ENCODE measurements at places on chromosomes 4 and X. TPM values are rescaled to one million over a fixed set of nuclear protein-coding genes. Genes with fewer than 3 reads are reported as not detected.

- DNase-seq: no peak
Observed at GRCh38 chr4:17197070-17197469, 298.6 kb upstream of the LDB2 start.

DNA sequence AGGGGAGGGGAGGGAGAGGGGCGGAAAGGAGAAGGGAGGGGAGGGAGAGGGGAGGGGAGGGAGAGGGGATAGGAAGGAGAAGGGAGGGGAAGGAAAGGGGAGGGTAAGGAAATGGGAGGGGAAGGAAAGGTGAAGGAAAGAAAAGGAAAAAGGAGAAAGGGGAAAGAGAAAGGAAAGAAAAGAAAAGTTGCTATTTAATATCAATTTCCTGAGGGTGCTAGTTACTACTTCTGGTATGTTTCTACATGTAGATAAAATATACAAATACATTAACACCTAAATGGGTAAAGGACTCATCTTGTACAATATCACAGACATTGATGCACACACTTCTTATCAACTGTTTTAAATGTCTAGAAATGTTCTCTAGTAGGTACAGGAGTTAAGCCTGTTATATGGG is 22.6 kb downstream of the ANXA5 start:
- no peak for DNase-seq

The FGF16 gene
- polyA plus RNA-seq: not detected

GRCh38 chr4:21888195-21888976 is 60.2 kb downstream of the KCNIP4 start:
- no peak for DNase-seq

- DNase-seq: no peak
Observed at GRCh38 chr4:150822407-150822806, 192.7 kb downstream of the LRBA start.

DNA sequence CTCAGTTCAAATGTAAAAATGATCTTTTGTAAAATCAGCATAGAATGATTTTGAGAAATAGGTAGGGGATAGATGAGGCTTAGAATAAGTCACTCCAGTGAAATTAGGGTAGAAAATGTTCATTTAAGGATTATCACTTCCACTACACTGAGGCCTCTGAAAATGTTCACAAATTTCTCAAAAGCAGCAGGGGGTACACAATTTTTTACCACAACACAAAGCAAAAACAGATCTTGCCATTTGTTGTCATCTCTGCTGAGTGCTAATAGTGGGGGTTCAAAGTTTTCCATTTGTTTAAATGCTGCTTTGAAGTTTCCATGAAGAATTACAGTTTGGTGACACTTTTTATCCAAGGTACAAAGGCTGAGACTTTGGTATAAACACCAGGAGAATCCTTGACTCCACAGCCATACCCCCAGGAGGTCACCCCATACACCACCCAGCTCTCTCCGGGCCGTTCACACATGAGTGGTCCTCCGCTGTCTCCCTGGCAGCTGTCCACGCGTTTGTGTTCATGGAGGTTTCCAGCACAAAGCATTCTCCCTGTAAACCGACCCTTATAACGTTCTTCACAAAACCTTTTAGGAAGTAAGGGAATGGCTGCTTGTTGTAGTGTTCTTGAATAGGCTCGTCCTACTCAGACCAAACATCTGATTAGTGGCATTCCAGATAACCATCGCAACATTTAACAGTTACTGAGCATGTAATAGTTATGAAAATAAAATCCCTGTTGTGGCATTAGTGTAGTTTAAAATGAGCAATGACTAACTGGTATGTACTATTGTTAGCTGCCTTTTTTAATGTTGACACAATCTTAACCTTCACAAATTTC is 71.0 kb downstream of the PRSS12 start:
- DNase-seq: no peak

GRCh38 chrX:119503484-119503861 is 35.2 kb downstream of the SLC25A5 start:
- no peak for DNase-seq

Data from left renal pelvis (tissue), 4 donors.